ENCODE measurements at places on chromosomes 4 and X.

DNA sequence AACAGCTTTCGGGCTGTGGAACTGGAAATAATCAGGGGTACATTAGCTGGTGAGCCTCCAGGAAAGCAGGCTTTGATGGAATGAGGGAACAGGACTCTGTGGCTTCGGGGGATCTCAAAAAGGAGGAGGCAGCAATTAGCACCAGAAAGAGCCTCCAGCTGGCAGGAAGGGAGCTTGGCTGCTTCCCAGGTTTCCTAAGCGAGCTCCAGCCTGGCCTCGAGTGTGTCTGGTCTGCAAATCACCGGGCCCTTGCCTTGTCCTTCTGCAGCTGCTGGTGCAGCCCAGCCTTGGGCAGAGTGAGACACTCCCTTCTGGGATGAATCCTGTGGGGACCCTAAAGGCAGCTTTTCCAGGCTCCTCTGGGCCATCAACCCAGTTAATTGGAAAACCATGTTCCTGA lies 10.7 kb upstream of the PDHA1 start:
- no peak for DNase-seq

GRCh38 chrX:154981116-154981411 lies 41.5 kb downstream of the F8 start:
- DNase-seq = no peak

- DNase-seq = no peak
Observed at GRCh38 chrX:104315555-104315954, 60.8 kb upstream of the ESX1 start.

DNA sequence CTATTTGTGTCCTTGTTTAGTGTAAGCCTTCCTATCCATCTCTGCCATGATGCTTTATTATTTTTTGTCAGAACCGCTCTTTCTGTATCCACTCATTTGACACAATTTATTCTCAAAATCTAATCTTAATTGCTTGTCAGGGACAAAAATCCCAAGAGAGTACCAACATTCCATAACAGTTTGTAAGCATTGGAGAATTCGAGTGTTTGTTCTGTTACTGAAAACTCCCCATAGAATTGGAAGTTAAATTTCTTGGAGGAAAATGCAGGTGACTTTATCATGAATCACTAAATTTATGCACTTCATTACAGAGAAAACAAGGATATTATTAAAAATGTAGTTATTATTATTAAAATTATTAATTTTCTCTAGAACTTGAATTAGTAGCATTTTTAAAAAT lies 1986.1 kb downstream of the ARAP2 start:
- DNase-seq = no peak

GRCh38 chr4:103305355-103305754 lies 107.2 kb upstream of the CENPE start:
- no peak for DNase-seq
